ENCODE measurements at places on chromosomes 6 and 20.

DNA sequence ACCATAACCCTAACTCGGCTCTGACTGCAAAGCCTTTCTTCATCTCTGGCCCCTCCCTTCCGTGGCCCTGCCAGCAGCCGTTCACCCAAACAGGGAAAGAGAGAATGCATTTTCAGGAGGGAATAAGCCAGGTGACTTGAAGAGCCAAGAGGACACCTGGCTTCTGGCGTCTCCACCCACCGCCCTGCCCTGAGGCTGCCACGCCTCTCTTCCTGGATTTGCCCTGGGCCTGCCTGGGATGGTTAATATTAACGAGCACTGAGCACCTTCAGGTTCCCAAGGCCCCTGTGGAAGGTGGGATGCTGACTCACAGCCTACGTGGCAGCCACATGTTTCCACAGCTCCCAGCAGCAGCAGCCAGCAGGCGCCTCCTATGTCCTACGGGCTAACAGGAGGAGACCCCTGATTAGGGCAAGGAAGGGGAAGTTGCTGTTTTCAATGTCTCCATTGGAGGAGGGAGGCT lies 138.0 kb upstream of the RREB1 start:
- no peak for DNase-seq

DNA sequence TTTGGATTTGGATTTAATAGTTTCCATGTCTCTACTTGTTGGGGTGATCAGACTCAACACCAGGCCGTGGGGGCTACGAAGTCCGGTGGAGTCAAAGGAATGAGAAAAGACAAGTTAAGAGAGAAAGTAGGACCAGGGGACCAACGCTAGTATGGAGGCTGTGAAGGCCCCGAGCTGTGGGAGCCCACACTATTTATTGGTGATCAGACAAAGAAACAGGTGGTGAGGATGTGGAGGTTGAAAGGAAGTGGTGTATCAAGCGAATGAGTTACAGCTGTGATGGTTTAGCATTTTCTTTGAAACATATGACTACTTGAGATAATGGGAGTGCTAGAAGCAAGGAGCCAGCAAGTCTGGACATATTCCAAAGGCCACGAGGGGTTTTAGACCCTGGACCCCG lies 62.4 kb downstream of the AKAP7 start:
- no peak for DNase-seq

DNA sequence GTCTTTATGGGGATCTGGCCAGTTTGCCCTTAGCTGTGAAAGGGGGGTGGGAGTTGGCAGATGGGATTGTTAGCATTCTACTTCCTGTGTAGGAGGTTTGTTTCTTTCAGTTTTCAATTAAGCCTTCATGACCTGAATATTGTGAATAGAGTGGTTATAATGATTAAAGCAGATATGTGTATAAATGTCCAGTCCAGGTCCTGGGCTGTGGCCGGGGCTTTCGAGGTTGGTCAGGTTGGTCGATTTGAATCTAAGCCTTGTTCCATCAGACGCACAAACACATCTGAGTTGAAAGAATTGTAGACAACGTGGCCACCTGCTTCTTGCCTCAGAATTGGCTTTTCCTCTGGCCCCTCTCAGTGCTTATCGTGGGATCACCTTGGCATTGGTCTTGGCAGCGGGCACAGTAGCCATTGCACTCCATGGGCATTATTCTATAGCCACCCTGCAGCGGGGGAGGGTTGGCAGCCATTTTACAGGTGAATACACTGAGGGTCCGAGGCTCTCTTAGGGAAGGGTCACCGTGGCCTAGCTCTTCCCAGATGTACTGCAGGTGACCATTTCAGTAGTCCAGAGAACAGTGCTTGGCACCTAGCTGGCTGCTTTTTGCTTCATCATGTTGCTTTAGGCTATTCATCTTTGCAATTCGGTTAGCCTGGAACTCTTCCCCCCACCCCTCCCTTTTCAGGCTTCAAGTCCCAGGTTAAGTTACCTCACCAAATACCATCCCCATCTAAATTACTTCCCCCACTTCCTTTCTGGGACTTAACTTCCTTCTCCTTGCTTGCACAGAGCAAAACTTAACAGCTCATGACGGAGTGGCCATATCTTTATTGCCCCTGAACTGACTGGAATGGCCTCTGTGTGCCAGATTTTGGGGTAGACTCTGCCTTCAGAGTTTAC lies 1.1 kb downstream of the RNF114 start:
- DNase-seq = no peak

DNA sequence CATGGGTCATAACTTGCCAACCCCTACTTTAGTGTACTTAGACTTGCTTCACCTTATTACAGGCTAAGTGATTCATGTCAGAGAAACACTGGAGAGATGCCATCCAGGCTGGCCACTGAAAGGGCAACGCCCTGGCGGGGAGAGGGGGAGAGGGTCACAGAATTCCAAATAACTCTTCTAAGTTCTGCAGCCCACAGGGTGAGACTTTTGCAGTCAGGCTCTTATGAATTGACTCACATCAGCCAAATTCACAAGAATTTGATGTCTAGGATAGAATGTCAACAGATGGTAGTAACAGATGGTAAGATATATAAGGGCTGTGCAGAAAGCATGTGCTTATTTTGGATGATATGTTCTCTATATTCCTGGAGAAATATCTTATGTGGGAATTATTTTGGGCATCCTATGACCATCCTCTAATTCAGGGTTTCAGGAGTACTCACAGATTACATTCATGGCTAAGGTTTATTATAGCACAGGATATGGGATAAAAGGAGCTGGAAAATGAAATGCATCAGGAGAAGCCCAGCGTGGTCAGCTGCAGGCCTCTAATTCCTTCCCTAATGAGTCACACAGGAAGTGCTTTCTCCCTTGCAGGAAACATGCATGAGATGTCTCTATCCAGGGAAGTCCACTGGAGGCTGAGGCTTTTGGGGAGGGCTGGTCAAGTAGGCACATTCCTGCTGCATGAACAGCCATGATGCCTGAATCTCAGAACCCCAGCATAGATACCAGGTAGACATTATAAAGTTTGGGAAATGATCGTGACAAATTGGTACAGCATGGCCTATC lies 58.7 kb upstream of the RIN2 start:
- no peak for DNase-seq
